ENCODE measurements at places on chromosomes 3 and 15.

GRCh38 chr3:24640330-24640877 lies 145.8 kb upstream of the THRB start:
- peak; percentile 24 for DNase-seq

DNA sequence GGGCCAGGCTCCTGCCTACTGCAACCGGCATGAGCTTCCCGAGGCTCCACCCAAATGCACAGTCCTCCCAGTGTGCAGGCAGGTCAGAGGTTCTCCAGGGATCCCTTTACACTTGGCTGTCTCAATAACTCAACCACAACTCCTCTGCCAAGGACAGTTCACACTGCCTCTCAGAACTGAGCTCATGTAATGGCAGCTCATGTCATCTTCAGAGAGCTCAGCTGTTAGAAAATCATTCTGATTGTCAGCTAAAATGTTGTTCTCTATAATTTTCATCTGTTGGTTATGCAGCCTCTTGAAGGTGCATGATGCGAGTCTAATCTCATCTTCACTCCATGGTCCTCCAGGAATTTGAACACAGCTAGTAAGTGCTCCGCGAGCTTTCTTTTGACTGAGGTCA lies 76.7 kb downstream of the SST start:
- no peak for DNase-seq

DNA sequence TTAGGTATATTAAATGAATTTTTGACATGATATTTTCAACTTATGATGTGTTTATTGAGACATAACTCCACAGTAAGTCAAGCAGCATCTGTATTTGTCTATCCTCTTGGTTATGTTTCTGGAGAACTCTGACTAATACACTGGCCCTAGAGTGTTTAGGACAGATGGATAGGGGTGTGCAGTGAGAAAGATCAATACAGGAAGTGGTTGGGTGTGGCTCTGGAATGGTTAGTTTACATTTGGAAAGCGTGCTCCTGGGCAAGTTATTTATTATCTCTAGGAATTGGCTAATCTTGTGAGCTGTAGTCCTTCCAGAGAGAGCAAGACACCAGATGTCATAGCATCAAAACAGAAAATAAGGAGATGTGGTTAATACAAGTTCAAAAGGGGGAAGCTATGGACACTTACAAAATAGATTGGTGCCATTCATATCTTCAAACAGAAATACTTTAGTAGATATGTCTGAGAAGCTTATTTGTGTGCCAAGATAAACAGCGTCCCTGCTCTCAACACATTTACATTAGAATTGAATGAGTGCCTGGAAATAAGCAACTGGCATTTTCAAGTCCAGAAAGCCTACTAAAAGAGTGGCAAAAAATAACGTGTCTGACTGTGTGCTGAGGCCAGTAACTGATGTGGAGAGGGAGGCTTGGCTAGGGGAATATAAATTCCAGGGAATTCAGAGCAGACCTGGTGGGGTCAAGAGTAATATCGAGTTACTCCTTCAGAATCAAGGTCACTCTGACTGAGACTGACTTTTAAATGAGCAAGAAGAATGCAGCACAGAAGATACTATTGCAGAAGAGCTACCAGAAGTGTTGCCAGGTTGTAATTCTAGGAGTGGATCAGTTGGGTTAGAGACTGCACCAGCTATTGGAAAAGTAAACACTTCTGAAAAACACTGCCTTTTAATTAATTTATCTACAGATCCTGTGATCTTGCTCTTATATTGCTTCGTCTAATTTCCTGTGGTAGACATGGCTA lies 33.4 kb upstream of the PLAAT1 start:
- DNase-seq, result no peak

GRCh38 chr3:106175276-106175675 lies 306.5 kb upstream of the CBLB start:
- DNase-seq, result no peak

GRCh38 chr3:13111873-13112520 lies 38.8 kb upstream of the IQSEC1 start:
- DNase-seq, result no peak

DNA sequence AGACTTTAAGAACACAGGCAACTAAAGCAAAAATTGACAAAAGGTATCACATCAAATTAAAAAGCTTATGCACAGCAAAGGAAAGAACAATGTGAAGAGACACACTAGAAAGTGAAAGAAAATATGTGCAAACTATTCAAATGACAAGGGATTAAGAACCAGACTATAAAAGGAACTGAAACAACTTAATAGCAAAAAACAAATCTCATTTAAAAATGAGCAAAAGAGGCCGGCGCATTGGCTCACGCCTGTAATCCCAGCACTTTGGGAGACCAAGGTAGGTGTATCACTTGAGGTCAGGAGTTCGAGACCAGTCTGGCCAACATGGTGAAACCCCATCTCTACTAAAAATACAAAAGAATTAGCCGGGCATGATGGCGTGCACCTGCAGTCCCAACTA lies 14.4 kb downstream of the NGLY1 start:
- DNase-seq, result no peak

- no peak for DNase-seq
Measured at GRCh38 chr3:99471353-99472323, 166.8 kb upstream of the COL8A1 start.

DNA sequence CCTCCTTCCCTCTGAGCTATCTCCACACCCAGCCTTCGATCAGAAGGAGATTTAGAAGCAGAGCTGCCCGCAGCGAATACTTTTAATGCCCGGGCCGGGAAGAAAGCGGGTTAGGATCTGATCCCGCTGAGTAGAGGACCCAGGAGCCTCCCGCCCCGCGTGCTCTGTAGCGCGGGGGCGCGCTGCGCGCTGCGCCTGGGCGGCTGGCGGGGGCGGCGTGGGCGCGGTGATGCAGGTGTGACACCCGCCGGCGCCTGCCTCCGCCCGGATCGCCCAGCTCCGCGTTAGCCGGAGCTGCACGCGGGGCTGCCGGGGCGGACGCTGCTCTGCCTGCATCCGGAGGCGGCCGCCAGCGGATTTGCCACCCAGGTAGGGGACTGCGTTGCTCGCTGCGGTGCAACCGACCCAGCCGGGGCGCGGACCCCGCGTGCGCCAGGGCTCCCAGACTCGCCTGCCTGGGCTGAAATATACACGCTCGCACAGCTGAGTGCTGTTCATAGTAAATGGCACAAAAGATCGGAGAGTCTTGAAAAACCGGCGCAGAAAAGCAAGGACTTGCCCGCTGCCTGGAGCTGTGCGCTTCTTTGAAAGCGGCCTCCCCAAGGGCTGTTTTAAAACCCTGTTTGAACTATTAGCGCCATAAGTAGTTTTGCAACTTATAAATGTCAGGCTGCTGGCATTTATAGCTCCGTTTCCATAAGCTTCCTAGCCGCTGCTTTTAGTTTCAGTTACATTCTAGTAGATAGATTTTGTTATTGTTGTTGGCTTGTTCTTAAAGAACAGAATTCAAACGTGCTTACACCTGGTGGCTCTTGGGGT lies at the start of gene SV2B:
Gene SV2B, plus strand, starts transcription at position 263 of the 819 bp plus-strand sequence. CDS start 126,007 bp downstream, outside the sequence.
- DNase-seq, result peak; percentile 2

GRCh38 chr3:141278196-141279076 lies 46.8 kb downstream of the PXYLP1 start:
- DNase-seq, result peak; percentile 48

DNA sequence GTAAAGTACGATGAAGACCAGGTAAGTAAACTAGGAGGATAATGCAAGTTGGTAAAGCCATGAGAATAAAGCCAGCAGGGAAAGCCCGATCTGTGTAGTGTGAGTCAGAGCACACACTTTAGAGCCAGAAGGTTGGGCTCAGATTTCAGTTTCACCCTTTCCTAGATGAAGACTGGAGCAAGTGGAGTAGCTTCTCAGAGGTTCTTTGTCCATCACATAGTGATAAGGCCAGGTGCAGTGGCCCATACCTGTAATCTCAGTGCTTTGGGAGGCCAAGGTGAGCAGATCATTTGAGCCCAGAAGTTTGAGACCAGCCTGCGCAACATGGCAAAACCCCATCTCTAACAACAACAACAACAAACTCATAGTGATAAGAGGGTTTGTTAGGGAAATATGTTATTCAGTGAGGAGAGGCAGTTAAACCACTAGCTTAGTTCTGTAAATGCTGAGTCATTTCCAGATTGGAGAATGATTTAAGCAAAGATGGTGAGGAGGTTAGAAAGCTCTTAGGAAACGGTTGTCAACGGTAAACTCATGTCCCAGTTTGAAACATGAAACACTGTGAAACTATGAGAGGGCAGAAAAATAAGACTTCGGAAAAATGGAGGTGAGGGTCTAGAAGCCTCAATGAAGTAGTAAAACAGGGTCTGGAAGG lies 39.0 kb downstream of the IL12A start:
- DNase-seq, result peak; percentile 86

DNA sequence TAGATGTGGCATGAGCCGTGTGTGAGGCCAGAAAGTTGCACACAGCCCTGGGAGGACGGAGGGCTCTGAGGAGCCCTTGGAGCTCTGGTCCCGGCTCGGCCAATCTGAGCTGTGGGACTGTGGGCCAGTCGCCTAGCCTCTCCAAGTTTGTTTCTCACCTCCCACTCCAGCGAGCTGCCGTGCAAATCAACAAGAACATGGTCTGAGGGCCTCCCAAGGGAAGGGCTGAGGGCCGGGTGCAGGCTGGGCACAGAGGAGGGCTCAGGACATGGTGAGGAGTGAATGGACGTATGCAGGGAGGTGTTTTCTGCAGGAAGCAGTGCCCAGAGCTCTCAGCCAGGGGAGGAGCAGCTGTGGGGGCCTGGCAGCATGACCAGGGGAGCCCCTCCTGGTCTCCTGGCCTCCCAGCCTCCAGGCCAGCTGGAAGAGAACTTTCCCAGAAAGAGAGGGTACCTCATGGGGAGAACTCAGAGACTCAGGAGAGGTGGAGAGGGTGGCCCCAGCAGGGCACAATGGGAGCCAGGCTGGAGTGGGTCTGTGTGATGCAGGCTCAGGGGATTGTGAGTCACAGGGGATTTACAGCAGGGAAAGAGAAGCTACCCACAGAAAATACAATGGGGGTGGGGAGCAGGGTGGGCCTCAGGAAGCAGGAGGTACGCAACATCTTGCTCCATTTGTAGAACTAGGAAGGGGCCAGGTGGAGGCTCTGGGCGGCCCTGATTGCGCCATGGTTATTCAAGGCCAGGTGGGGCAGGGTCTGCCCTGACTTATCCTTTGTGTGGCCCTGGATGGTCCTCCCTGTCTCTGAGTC lies 24.8 kb downstream of the PSTPIP1 start:
- peak; percentile 48 for DNase-seq

DNA sequence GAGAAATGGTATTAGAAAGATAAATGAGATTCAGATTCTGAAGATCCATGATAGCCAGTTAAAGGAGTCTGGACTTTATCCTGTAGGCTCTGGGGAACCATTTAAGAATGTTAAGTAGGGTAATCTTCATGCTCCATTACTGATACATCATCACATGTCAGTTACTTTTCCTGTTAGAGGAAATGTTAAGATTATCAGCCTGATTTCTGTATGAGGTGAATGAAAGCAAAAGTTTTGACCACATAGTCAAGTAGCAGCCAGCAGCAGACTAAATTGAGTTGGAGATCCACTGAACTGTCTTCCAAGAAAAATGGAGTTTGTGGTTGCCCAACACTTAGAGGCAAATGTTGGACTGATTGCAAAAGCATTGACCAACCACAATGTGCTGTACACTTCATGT lies 4.7 kb upstream of the COPB2 start:
- no peak for DNase-seq

DNA sequence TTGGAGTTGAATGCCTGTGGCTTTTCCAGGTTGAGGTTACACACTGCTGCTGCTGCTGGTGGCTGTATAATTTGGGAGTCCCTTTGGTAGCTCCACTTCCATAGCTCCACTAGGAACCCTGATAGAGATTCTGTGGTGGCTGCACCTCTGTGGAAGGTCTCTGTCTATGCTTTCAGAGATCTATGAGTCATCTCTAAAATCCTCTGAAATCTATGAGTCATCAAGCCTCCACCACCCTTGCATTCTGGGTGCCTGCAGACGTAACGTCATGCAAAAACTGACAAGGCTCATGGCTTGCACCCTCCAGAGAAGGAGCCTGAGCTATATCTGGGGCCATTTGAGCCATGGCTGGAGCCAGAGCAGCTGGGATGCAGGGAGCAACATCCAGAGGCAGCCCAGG lies 1037.0 kb upstream of the CFAP20DC start:
- peak; percentile 79 for DNase-seq

GRCh38 chr3:75906555-75907112 lies 121.3 kb upstream of the ZNF717 start:
- no peak for DNase-seq

DNA sequence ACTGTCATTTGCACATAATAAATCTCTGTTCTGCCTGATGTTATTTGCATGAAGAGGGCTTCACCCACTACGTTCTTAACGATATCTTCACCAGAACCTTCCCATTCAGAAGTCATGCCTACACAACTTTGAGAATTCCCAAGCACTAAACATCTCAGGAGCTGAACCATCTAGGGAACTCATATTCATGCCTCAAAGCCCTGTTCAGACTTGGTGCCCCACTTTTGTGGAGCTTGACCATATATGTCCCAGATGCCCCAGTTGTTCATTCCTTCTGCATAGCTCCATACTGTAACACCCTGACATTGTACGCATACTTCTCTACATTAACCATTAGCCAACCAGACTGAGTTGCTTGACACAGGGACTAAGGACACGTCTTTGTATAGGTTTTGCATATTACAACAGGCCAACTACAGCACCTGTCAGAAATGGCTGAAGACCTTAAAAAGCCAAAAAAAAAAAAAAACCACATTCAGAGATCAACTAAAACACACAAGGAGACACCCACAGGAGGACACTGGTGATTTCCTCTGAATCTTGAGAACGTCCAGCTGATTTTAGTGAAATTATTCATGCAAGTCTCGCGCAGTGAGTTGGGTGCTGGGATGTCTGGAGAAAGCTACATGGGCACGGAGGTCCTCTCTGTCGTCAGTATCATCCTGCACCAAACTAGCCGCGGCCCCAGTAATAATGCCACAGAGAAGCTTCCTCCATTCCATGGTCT lies 141.4 kb downstream of the FOXP1 start:
- no peak for DNase-seq

GRCh38 chr3:42533161-42533897 lies 30.9 kb downstream of the VIPR1 start:
- DNase-seq, result no peak

DNA sequence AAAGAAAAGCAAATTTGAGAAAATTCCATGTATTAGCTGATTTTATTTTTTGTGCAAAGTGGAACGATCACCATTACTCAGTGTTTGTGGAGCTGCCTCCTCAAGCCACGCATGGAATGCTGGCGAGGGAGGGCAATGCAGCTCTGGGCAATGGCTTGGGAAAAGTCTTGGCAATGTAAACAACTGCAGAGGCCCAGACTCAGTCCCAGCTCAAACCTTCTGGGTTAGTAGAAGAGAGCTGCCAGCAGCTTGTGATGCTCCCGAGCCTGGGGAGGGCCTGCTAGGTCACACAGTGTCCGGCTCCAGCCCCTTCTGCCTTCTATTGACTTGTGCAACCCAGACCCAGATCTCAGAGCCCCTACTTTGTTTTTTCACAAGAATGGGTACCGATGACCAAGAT lies 4.3 kb downstream of the EPHB1 start:
- DNase-seq, result peak; percentile 30
